ENCODE measurements at places on chromosomes 11 and 22.

GRCh38 chr22:43163241-43163795 lies 12.0 kb downstream of the TSPO start:
- no peaks in the 10 kb centered on the region for H3K27me3 ChIP-seq
- DNase-seq: no peak
- H3K36me3 ChIP-seq: peaks cover 7% of the 10 kb centered on the region
- H3K4me3 ChIP-seq: no peak overlapping the region

DNA sequence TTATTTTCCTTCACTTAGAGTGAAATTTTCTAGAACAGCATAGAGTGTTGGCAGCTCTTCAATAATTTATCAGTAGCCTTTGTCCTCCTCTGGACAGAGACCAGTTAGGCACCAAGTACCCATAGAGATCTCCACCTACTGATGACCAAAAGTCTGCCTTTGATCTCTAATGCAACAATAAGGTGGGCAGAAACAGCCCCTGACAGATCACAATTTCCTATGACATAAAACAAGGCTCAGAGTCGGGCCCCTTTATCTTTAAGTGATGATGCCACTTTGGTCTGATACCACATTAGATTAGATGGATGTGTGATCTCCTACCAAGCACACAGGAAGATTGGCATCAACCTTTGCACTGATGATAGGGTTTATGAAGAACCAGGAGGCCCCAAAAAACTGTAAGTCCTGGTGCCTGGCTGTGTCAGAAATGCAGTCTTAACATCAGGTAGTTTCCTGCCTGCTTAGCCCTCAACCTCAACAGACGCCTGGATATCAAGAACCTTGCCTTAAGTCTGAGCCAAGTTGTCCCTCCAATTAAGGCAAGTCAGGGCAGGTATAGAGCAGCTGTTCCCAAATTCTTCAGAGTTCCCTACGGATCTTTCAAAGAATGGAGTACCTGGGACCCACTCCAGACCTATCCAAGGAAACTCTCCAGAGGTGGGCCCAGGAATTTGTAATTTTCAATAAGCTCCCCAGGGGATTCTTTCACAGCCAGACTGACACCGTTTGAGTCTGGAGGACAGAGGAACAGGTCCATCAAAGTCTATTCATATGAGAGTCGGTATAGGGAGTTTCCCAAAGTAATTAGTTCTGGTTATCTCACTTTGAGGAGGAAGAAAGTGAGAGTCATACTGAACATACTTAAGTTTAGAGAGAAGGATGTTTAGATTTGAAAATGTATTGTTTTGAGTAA lies 30.6 kb upstream of the TMPRSS4 start:
- DNase-seq: no peak
- no peaks in the 10 kb centered on the region for H3K4me1 ChIP-seq
- no peaks in the 10 kb centered on the region for H3K36me3 ChIP-seq
- no peak overlapping the region for H3K27ac ChIP-seq
- H3K27me3 ChIP-seq: no peaks in the 10 kb centered on the region

DNA sequence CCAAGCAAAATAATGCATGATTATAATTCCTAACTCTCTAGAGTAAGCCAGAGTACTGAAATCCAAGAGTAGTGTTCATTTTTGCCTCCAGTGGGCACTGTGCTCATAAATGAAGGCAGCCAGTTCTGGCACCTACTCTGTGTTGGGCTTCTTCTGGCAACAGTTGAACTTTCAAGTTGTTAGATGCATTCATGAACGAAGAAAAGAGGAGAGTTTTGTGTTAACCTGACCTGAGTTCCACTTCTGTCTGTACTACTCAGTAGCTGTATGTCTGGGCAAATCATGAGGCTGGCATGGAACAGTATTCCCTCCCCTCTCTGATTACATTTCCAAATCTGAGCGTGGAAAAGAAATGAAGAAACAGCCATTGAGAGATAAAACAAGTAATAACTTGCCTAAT lies 20.3 kb upstream of the TENM4 start:
- no peak overlapping the region for H3K27ac ChIP-seq
- no peaks in the 10 kb centered on the region for H3K4me1 ChIP-seq
- no peaks in the 10 kb centered on the region for H3K36me3 ChIP-seq
- DNase-seq: peak; percentile 34
- no peaks in the 10 kb centered on the region for H3K27me3 ChIP-seq
- H3K4me3 ChIP-seq: no peak overlapping the region

GRCh38 chr22:17086296-17086695 lies 1.5 kb downstream of the IL17RA start:
- no peak overlapping the region for H3K4me3 ChIP-seq
- no peak for DNase-seq
- peaks cover 2% of the 10 kb centered on the region for H3K4me1 ChIP-seq
- peaks cover 10% of the 10 kb centered on the region for H3K27me3 ChIP-seq
- no peaks in the 10 kb centered on the region for H3K36me3 ChIP-seq
- H3K27ac ChIP-seq: no peak overlapping the region

DNA sequence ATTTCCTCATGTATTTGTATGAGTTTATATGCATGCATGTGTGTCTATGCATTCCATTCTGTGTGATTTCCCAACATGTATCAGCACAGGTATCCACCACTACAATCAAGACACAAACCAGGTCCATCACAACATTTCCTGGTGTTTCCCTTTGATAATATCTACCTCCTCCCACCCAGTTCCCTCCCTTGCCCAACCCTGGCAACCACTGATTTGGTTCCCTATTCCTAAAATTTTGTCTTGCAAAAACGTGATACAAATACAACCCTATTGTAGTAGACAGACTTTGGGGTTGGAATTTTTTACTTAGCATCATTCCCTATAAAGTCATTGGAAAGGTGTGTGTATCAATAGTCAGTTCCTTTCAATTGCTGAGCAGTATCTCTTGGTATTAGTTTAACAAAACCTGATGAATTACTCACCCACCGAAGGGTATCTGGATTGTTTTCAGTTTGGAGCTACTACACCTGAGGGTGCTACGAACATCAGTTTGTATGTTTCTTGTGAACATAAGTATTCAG lies 51.8 kb upstream of the IGLL5 start:
- peak; percentile 20 for DNase-seq
- no peaks in the 10 kb centered on the region for H3K36me3 ChIP-seq
- no peak overlapping the region for H3K4me3 ChIP-seq
- H3K27ac ChIP-seq: no peak overlapping the region
- no peaks in the 10 kb centered on the region for H3K4me1 ChIP-seq

DNA sequence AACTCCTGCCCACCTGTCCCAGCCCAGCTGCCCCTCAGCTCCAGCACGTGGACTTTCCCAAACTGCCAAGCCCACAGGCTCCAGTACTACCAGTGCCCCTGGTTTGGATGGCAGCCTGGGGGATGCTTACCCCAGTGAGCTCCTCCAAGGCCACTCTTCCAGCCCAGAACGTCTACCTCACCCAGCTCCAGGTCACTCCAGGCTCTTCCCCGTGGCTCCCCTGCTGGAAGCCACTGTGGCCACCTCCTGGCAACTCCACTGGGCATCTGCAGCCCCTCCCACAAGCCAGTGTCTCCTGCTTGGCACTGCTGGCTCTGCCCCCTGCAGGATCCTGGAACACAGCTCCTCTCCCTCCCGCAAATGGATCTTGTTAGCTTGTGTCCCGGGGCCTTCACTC lies 29.3 kb downstream of the LMO1 start:
- H3K4me1 ChIP-seq: peaks cover 35% of the 10 kb centered on the region
- H3K36me3 ChIP-seq: no peaks in the 10 kb centered on the region
- H3K4me3 ChIP-seq: no peak overlapping the region
- DNase-seq: no peak
- no peaks in the 10 kb centered on the region for H3K27me3 ChIP-seq

DNA sequence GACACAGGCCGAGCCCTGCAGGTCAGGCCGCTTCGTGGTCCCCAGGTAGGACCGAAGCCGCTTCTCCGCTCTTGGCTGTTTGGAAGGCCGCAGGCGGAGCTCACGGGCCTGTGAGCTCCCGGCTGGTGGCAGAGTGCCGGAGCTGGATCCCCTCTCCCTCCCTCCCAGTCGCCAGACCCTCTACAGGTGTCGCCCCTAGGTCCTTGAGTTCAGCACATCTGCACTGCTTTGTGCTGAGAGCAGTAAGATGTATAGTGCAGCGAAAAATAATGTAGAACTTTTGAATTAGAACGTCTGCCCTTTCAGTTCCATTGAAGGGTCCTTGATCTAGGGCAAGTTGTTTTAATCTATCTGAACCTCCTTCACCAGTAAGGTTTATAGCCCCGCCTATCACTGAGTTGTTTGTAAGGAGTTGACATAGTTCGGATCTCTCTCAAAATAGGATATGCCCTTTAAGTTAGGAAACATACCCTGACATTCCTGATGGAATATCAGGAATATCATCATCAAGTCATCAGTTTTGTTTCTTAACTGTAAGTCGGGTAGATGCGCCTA lies 419 bp downstream of the ANKRD49 start:
- no peaks in the 10 kb centered on the region for H3K27me3 ChIP-seq
- peaks cover 4% of the 10 kb centered on the region for H3K36me3 ChIP-seq
- peak overlapping the region; percentile 90 for H3K4me3 ChIP-seq

- no peaks in the 10 kb centered on the region for H3K27me3 ChIP-seq
- H3K4me3 ChIP-seq: peak overlapping the region; percentile 77
- peaks cover 8% of the 10 kb centered on the region for H3K36me3 ChIP-seq
- H3K27ac ChIP-seq: peak overlapping the region; percentile 90
- peak; percentile 51 for DNase-seq
Measured at GRCh38 chr11:10858439-10859325, 829 bp upstream of the ZBED5 start.

GRCh38 chr11:134098566-134099184 lies 29.8 kb downstream of the JAM3 start:
- no peaks in the 10 kb centered on the region for H3K36me3 ChIP-seq
- H3K4me3 ChIP-seq: no peak overlapping the region
- H3K27ac ChIP-seq: no peak overlapping the region
- no peaks in the 10 kb centered on the region for H3K27me3 ChIP-seq
- no peak for DNase-seq

DNA sequence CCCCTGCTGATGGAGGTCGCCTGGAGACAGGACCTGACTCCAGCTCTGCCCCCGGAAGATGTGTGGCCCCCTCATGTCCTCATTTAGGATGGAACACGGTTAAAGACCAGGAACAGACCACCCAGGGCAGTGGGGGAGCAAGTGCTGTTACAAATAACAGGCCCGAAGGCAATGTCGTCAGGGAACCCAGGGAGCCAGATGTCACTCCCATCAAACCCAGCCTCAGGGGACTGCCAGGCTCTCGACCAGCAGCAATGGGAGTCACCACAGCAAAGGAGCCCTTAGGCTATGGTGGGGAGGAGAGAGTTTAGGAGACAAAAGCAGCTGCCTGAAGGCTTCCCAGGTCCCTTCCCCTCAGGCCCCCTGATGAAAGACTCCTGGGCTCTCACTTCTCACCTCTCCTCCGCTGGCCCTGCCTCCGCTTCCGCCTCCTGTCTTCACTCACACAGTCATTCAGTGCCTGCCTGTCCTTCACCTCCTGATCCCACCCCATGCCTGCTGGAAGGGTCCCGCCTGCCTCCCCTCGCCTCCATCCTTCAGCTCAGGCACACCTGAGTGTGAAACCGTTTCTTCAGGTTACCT lies 4.4 kb downstream of the RPS19BP1 start:
- DNase-seq: peak; percentile 98
- no peak overlapping the region for H3K4me3 ChIP-seq
- peaks cover 7% of the 10 kb centered on the region for H3K4me1 ChIP-seq
- H3K27ac ChIP-seq: peak overlapping the region; percentile 30
- no peaks in the 10 kb centered on the region for H3K27me3 ChIP-seq

- no peak overlapping the region for H3K4me3 ChIP-seq
- H3K27me3 ChIP-seq: no peaks in the 10 kb centered on the region
- no peak for DNase-seq
- no peaks in the 10 kb centered on the region for H3K36me3 ChIP-seq
Measured at GRCh38 chr22:44642096-44642644, 59.8 kb upstream of the PRR5 start.

DNA sequence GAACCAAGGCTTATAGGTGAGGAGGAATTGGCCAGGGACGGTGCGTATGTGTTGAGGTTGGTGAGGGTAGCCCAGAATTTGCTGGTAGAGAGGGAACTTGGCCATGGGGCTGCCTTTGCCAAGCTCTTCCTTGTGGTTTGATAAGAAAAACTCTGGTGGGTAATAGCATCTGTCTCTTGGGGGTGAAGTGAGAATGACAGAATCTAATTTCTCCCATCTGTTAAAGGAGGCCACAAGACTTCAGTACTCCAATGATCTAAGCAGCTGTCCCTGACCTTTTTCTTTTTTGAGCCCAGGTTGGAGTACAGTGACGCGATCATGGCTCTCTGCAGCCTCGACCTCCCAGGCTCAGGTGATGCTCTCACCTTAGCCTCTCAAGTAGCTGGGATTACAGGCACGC lies 36.0 kb upstream of the PICK1 start:
- DNase-seq: no peak
- no peak overlapping the region for H3K27ac ChIP-seq
- H3K27me3 ChIP-seq: no peaks in the 10 kb centered on the region
- no peak overlapping the region for H3K4me3 ChIP-seq

GRCh38 chr11:19931771-19932369 lies 219.2 kb downstream of the NAV2 start:
- peaks cover 4% of the 10 kb centered on the region for H3K36me3 ChIP-seq
- DNase-seq: no peak
- peak overlapping the region; percentile 66 for H3K27ac ChIP-seq
- no peak overlapping the region for H3K4me3 ChIP-seq
- H3K27me3 ChIP-seq: no peaks in the 10 kb centered on the region
- H3K4me1 ChIP-seq: peaks cover 26% of the 10 kb centered on the region

DNA sequence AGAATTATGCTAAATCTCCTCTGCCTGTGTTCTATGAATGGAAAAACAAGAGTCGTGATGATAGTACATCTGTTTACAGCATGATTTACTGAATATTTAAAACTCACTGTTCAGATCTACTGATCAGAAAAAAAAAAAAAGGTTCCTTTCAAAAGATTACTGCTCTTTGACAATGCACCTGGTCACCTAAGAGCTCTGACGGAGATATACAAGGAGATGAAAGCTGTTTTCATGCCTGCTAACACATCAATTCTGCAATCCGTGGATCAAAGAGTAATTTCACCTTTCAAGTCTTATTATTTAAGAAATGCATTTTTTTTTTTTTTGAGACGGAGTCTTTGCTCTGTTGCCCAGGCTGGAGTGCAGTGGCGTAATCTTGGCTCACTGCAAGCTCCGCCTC lies 30.7 kb downstream of the CLTCL1 start:
- H3K4me1 ChIP-seq: no peaks in the 10 kb centered on the region
- no peaks in the 10 kb centered on the region for H3K27me3 ChIP-seq
- peaks cover 4% of the 10 kb centered on the region for H3K36me3 ChIP-seq
- no peak for DNase-seq
- no peak overlapping the region for H3K4me3 ChIP-seq
- H3K27ac ChIP-seq: no peak overlapping the region
